ENCODE measurements at places on chromosomes 5 and 9. TPM values are rescaled to one million over a fixed set of nuclear protein-coding genes. Genes with fewer than 3 reads are reported as not detected.

- peak; percentile 97 for DNase-seq
Measured at GRCh38 chr5:179793468-179794139, at the start of gene LTC4S. LTC4S (plus strand) TSS chr5:179793986; CDS start chr5:179794081, 95 bp downstream.

- DNase-seq: no peak
Measured at GRCh38 chr5:33556330-33557328, 115.9 kb downstream of the TARS1 start.

DNA sequence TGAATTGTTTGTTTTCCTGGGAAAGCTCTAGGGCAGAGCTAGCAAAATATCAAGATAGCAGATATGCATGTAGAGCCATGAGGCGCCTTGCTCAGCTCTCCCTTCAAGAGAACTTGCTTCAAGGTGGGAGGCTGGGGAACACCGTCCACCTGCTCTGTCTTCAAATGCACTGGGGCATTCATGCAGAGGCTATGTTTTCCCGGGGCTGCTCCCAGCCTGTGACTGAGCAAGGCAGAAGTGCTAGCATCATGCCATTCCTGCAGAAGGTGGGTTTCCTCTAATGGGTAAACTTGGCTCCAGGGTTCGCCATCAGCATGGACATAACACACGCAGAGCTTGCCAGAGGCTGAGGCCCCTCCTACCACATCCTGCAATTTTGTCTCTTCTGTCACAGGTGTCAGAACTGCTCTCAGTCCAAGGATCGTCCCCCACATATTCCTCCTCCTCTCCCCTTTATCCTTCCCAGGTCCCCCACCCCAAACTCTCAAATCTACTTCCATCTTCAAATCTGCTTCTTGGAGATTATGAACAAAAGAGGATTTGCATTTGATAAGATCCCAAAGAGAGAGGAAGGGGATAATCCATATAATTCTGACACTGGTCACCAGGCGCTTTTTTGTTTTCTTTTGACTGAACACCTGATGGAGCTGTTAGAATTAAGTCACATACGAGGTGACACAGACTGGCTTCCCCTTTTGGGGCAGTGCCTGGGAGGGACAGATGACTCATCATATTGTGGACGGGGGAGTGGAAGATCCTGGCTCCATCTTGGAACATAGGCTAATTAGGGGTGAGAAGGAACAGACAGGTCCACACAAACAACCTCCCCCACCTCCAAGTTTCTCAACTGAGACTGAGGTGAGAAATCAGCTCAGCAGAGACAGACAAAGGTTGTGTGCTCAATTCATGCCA, 85.0 kb upstream of the TAF11L2 start:
- DNase-seq: peak; percentile 15

- DNase-seq: no peak
Measured at GRCh38 chr5:111255169-111255568, 31.0 kb downstream of the CAMK4 start.

DNA sequence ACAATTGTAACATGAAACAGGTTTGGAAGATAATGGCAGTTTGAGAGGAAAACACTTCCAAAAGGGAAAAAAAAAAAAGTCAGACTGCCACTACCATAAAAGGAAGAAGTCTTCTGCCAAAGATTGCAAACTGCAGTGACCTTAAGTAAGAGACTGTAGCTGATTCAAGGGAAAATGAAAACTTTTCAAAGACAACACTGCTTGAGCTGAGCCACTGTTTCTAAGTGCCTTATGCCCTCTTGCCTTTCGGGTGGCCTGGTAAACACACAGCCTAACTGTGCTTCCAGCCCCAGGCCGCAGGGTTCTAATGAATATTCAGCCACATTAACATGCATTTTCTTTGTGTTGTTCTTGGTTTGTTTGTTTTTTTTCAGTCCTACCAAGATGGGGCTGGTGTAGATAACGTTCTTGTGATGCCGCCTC, 354.6 kb downstream of the BNC2 start:
- DNase-seq: peak; percentile 56

DNA sequence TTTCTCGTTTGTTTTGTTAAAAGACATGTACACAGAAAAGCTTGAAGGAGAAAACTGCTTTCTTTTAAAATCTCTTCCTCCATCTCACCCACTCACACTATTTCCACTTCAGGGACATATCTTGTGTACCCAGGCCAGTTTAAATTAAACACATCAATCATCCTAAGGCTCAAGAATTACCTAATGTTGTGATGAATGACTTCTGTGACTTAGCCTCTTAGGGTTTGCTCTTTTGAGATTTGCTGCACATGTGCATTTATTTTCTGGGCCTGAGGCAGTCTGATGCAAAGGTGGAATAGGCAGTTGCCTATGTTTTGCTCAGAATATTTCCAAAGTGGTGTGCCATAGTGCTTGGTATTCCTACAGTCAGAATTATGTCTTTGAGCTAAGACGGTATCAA, 439.9 kb upstream of the CHD1 start:
- DNase-seq: no peak

DNA sequence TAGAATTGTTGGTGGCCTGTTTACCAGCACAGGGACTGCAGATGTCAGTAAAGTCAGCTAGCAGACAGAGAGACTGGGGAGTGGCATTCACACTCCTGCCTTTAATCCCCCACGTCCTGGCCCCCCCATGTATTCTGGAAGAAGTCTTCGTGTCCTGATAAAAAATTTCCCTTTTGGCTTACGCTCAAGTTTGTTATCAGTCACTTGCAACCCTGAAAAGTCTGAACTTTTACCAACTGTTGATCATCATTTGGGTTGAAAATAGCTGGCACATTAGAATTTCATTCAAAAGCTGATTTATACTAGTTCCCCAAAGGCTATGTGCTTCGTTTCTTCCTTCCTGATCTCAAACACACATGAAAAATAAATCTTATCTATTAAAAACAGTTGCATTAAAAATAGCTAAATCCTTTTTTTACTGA, 5.8 kb upstream of the CRHBP start:
- no peak for DNase-seq

The LSM11 gene
- total RNA-seq: 4.4 TPM

The TGFBI gene
- total RNA-seq: 2,120 TPM

The PCDHA10 gene
- 0.59 TPM for total RNA-seq

The FAM221B gene
- not detected for total RNA-seq

Measured in osteoblast (primary cell).